ENCODE measurements at places on chromosomes 11 and 22.

DNA sequence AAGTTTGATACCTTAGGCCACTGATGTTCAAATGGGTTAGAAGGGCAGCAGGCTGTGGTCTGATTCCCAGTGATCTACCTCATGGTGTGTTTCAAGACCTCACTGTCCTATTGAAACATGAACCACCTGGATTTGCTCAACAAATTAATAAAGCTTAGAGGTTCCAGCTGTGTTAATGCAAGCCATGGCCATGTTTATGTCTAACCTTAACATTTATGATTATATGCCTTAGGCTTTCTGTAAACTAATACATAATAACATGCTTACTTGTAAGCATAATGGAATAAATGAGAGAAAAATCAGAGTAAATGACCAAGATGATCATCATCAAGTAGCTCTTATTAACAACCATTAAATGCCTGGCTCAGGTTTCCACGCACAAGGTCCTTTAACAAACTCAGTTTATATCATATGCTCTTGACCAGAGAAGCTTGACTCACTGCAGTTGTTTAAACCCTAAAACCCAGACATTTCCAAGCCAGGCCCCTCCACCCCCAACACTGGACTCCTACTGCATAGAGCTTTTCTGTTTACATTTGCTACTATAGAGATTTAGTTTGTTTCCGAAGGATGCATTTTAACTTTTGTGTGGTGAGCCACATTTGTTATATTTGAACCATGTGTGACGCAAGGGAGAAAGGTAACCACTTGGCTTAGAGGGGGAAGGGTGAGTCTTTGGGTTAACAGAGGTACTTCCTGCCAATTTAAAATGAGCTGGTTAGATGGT, 43.7 kb downstream of the KREMEN1 start:
- no peak for DNase-seq

DNA sequence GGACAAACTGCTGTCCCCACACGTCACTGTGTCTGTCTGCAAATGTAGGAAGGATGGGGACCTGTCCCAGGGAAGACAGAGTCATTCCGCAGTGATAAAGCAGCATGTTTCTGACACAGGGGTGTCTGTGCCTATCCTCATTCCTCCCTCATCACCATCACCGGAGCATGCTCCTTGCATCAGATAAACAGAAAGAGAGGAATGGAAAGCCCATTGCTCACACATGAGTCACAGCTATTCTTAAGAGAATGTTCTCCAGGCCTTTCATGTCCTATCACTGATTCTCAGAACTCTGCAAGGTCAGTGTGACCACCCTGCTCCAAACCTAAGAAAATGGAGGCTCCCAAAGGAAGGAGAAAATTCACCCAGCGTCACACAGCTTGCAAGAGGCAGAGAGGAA, 38.9 kb downstream of the ZNF195 start:
- DNase-seq: peak; percentile 58

DNA sequence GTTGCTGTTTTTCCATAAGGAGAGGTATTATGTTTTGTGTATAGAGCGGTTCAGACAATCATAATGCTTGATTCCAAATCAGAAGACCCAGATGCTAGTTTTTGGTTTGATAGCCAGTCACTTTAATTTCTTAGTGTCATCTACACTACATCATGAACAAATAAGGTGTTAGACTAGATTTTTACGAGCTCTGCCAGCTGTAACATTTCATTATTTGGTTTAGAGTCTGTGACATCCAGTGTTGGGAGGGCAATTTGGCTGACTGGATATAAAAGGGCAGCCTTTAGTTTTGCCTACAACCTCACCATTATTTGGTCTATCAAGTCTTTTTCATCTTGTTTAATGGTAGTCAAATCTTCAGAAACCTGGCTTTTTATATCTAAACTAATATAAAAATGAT, 30.2 kb upstream of the FBXO3 start:
- no peak for DNase-seq

DNA sequence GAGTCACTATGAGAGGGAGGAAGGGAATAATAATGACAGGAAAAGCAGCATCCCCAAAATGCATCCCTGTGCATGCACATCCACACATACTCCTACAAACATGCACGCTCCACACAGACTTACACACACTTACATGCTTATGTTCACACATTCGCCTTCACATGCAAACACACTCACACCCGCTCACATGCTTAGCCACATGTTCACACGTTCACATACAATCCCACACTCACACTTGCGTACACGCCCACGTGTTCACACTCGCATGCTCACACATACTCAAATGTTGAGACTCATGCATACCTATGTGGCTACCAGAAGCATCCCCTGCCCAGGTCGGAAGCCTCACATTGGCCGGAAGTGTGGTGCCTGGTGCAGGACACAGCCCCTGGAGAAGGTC, 372.1 kb downstream of the MN1 start:
- no peak for DNase-seq

DNA sequence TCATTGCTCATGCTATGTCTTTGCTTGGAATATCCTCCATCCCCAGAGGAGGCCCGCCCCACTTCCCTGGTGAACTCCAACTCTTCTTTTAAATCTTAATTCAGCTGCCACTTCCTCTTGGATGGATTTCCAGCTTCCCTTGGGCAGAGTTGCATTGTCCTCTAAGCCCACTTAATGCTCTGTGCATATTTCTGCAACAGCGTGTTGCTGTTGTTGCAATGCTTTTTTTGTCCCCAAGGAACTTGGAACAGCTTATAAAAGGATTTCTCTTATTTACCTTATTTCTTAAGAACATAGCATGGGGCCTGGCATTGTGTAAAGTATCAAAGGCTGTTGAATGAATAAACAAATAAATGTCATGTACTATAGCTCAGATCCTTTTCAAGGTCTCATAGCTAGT, 507.4 kb downstream of the METTL15 start:
- peak; percentile 68 for DNase-seq

DNA sequence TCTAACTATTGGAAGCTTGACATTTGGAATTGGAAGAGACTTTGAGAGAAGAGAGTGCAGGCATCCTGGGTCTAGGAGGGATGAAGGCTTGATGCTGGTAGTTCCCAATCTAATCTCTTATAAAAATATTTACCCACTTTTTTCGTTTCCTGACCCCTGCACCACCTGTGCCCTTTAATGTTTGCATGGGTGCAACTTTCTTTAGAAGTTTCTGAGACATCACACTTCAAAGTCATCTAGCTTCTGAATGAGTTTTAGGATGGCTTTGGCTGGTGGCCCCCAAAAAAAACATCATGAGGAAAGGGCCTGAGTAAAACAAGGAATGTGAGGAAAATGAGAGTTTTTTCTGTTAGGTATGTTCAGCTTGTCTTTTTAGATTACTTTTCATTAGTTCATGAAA, 1.1 kb downstream of the POLD3 start:
- no peak for DNase-seq

- DNase-seq: peak; percentile 69
Measured at GRCh38 chr11:113675565-113675964, 30.5 kb downstream of the TMPRSS5 start.

DNA sequence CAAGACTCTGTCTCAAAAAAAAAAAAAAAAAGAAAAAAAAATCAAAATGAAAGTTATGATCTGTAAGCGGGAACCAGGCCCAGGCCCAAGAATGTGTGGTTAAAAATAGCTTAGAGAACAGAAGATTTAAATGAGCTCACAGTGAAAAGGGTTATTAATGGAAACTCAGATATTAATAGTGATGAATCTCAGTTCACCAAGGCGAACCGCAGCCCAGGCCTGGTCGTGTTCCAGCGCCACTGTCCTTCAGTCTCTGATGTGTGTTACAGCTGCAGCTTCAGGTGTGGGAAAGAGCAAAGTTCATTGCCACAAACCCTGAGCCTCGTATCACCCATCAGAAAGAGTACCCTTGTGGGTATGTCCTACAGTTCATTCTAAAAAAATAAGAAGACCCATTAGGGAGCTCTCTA, 107.1 kb downstream of the GAB2 start:
- peak; percentile 45 for DNase-seq

DNA sequence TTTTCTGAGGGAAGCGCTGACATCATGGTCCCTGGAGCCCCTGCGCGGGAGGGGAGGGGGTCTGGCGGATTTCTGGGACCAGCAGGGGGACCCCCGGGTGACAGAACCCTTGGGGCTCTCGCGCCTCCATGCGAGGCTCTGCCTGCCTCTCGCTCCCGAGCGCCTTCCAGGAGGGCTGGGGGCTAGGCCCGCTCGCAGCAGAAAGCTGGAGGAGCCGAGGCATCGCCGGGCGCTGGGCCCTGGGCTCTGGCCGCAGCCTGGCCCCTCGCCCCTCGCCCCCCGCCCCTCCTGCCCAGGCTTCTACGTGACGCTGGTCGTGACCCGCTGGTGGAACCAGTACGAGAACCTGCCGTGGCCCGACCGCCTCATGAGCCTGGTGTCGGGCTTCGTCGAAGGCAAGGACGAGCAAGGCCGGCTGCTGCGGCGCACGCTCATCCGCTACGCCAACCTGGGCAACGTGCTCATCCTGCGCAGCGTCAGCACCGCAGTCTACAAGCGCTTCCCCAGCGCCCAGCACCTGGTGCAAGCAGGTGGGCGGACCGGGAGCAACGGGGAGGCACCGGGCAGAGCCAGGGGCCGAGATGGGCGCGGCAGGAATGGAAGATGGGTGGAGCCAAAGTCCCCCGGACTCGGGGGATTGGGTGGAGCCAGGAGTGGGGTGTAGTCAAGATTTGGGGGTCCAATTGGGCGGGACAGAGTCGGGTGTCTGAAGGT, 5.4 kb downstream of the BEST1 start:
- no peak for DNase-seq

DNA sequence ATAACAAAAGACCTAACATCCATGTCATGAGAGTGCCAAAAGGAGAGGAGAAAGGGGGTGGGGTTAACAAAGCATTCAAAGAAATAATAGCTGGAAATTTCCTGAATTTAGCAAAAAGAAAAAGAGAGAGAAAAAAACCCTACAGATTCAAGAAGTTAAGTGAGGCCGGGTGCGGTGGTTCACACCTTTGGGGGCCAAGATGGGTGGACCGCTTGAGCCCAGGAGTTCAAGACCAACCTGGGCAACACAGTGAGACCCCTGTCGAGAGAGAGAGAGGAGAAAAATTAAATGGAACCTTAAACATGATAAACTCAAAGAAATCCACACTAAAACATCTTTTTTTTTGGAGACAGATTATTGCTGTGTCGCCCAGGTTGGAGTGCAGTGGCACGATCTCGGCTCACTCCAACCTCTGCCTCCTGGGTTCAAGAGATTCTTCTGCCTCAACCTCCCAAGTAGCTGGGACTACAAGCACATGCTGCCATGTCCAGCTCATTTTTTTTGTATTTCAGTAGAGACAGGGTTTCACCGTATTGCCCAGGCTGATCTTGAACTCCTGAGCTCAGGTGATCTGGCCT, 8.9 kb upstream of the CLDN5 start:
- no peak for DNase-seq

DNA sequence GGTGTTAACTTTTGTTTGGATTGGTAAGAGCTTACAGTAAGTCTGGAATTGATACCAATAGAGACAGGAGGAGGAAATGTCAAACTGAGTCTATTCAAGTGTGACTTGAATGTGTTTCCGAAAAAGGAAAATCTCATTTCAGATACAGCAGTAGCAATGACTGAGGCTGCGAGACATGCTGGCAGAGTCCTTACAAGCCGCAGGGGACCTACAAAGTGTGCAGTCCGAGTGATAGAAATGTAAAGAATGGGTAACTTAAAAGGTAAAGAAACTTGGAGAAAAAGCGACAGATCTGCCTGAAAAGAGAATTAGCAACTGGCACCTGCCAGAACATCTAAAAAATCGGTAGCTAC, 444 bp downstream of the CWF19L2 start:
- DNase-seq: peak; percentile 2

DNA sequence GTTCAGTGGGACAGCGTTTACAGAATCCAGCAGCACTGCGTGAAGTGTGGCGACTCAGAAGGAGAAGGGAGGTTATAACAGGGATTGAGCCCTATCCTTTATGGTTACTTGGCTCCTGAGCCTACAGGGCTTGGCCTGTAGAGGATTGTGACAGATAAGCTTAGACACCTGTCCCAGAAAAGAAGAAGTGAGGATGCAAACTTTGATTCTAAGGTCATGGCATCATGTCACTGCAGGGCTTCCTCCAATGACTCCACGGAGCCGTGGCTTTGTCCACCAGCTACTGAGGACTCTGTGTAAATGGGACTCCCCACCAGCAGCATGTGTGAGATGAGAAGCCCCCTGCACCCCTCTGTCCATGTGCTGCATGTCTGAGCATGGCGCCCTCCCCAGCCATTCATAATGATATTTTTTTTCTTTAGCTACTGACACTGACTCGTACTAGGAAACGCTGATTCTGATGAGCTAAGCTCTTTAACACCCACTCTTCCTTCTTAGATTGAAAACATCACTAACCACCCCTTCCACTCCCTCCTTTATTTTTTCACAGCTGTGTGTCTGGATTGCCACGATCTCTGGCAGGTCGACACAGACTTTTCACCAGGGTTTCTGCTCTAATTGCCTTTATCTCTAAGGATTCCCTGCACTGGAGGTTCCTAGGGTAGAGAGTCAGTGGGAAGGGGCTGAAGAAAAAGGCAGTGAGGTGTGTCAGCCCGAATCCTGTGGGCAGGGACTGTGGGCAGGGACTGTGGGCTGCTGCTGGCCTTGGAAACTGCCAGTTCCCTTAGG, 65.5 kb upstream of the TTC12 start:
- no peak for DNase-seq

GRCh38 chr22:37533995-37534394, 14.8 kb upstream of the CARD10 start:
- DNase-seq: peak; percentile 91

GRCh38 chr11:124238512-124238911, 2.4 kb upstream of the OR8G1 start:
- no peak for DNase-seq

DNA sequence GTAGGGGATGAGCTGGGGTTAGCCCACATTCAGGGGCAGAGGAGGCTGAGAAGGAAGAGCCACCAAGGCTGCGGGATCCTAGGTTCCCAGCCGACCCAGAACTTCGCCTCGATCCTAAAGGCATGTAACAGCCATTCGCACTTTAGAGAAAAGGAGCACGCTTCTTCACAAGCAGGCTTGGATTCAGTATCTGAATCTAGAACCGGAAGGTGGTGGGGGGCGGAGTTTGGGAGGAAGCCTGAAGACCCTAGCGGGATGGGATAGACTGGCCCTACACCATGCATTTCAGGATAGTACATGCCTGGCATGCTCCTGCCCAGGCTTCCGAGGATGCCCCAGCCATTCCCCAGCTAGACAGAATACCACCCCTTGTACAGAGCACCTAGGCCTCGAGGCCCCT, 4.4 kb downstream of the SCARF2 start:
- no peak for DNase-seq
